ENCODE measurements at places on chromosomes 4 and X.

DNA sequence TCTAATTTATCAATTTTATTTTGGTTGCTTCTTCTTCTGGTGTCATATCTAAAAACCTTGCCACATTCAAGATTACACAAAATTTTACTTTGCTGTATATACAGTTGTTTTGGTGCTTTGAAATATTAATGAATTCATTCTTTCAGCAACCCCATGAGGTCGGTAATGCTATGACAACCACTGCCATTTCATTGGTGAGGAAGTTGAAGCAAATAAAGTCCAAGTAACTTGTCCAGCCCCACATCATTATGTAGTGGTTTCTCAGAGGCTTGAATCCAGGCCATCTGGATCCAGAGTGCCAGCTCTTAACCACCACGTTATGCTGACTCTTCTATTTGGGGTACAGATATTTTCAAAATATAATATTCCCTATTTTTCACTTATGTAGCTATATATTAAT, 42.2 kb downstream of the UGT2A3 start:
- DNase-seq: no peak

- no peak for DNase-seq
Measured at GRCh38 chr4:13171292-13172057, 312.7 kb downstream of the RAB28 start.

- no peak for DNase-seq
Measured at GRCh38 chr4:89618151-89618550, 218.8 kb downstream of the SNCA start.

- DNase-seq: no peak
Measured at GRCh38 chr4:94298725-94299252, 43.8 kb downstream of the HPGDS start.

- DNase-seq: no peak
Measured at GRCh38 chr4:186861317-186861716, 137.7 kb upstream of the FAT1 start.

DNA sequence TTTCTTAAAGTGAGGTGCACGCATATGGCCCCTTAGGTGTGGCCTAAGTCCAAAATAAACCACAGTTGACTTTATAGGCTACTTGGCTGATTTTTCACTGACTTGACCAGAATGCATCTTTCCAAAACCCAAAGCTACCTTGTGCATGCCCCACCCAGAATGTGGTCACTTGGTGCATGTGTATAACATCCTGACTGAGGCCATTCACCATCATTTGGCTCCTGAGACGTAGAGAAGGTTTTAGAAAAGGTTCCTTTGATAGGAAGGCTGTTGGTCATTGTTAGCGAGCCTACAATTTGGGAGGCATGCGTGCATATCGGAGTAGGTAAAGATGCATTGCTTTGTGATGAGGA, 84.6 kb downstream of the PLAC1 start:
- no peak for DNase-seq

- no peak for DNase-seq
Measured at GRCh38 chr4:115315182-115315581, 201.8 kb upstream of the NDST4 start.

DNA sequence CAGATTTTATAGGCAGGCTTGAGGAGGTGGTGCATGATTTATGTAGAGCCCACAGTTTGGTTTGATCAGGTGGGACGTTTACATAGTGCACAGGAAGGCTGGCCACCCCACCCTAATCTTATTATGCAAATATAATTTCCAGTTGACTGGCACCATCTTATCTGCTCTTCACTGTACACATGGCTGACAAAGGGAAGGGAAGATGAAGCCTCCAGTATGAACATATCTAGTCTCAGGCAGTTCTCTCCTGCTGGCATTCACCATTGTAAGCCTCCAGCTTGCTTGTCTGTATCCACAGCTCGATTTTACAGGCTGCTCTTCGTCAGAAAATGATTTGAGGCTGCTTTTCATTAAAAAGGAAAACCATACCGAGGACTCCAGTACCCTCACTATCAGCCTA, 278.3 kb downstream of the TECRL start:
- DNase-seq: no peak

GRCh38 chr4:145819101-145819852, 119.3 kb downstream of the ZNF827 start:
- no peak for DNase-seq

- DNase-seq: no peak
Measured at GRCh38 chrX:85906399-85906798, 141.0 kb downstream of the CHM start.

DNA sequence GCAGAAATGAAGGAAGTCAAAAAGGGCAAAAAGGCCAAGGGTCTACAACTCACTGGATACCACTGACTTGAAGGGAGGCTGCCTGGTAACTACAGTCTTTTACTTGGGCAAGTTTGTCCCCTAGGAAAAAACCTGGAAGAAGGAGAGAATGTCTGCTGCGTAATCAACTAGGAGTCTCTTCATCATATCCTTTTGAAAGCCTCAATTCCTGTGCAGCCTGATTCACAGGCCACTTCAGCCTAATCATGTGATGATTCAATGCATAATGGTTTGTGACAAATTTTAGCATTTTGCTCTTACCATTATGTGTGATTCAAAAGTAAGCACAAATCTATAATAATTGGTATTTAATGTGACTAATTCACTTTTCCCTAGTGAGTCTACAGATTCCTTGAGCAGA, 273.6 kb downstream of the FRMPD4 start:
- no peak for DNase-seq

DNA sequence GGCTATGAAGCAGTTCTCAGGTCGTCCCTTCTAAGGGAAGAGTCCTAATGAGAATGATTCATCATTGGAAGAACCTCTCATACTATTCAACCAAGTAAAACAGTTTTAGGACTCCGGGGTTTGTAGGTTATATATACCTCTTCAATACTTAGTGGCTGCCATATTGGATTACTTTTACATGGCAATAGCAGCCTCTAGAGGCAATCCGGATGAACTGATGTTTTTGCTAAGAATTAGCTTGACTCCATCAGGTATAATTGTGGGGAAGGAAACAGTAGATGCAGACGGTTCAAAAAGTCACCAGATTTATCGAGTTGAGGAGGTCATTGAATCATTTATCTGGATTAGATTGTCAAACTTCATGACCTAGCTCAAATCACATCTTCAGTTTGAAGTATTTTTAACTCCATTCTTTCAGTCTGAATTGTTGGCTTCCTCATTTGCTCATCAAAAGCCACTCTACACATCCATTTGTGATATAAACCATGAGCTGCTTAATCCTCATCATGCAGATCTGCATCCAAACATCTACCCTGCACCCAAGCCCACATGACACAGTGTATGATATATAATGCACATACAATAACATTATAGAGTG, 28.4 kb downstream of the GUCY1B1 start:
- DNase-seq: peak; percentile 32

- DNase-seq: no peak
Measured at GRCh38 chrX:85243155-85243554, 424 bp downstream of the SATL1 start.

DNA sequence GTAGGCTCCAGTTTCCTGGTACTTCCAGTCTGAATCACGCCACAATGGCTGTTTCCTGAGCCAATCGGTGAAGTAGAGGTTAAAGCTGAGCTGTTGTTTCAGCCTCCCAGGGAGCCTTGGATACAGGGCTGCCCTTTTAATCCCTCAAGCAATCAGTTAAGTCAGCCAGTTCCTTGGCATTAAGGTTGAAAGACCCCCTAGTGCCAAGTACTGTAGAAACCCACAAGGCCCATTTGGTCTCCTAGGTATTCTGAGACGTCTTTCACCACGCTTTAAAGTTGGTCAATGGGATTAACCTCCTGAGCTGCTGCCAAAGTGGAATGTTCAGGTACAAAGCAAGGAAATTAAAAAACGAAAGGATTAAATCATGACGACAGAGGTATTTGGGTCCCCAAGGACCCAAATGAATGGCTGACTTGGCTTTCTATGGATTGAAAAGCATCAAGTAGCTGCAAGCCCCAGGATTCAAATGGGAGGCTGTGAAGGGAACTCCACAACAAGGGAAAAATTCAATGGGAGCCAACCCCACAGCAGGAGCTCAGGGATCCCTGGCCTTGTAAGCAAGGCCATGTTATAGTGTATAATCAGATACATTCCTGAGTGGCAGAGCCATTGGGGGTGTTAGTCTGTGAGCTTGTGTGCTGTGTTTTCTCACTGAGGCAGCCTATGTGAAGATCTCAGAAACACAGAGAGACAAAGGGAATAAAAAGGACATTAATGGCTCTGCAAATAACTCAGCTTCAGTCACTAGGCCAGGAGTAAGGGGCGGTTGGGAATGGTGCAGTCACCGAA, 86.0 kb downstream of the ATG4A start:
- no peak for DNase-seq

GRCh38 chr4:186534056-186534455, 21.3 kb downstream of the MTNR1A start:
- no peak for DNase-seq

DNA sequence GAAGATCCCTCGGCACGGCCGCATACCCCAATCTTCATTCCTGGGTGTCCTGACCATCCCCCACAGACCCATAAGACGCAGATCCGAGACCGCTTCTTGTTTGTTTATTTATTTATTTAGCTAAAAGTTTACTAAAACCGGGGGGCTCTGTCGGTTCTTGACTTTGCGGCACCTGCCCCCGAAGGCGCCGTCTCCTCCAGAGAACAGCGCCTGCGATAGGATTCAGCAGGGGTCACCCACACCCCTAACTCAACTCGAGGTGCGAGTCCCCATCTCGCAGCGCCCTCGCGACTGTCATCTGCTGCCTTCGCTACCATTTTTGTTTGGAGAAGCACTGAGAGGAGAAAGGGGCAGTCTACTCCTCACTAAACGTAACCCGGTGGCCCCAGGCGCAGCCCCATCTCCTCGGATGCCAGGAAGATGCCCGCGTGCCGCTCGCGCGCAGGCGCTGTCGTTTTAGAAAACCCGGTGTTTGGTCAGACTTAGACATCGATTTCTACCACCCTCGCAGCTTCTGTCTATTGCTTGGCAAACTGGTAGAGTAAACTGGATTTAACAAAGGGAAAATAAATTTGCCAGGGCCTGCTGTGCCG, 18.9 kb upstream of the GPR101 start:
- no peak for DNase-seq

- DNase-seq: no peak
Measured at GRCh38 chr4:172489861-172490260, 676.7 kb downstream of the GALNTL6 start.

GRCh38 chr4:161573836-161574235, 590.0 kb downstream of the FSTL5 start:
- no peak for DNase-seq

- DNase-seq: no peak
Measured at GRCh38 chrX:1554469-1555210, 17.7 kb upstream of the P2RY8 start.

DNA sequence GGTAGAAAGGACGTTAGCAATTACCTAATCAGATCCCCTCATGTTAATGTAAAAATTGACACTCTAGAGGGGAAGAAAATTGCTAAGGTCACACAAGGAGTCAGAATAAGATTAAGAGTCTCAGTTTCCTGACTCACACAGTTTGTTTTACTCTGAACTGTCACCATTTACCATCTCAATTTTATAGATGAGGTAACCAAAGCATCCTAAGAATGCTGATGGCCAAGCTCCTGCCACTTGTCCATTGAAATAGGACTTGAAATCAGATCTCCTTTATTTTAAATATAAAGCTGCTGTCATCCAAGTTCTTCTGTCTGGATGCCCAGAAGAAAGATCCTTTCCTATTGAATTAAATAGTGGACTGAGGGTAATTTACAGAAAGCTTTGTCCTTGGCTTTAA, 114.8 kb upstream of the VAMP7 start:
- DNase-seq: no peak

DNA sequence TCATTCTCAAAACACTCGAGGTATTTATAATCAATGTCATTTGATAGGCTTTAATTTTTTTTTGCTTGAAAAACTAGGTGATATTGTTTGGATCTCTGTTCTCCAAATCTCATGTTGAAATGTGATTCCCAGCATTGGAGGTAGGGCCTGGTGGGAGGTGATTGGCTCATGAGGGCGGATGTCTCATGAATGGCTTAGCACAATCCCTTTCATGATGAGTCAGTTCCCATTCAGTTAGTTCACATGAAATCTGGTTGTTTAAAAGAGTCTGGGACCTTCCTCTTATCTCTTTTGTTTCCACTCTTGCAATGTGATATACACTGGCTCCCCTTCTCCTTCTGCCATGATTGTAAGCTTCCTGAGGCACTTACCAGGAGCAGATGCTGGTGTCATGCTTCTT, 638.7 kb downstream of the DMD start:
- no peak for DNase-seq

GRCh38 chr4:13527192-13527980, 16.9 kb downstream of the NKX3-2 start:
- DNase-seq: peak; percentile 47

DNA sequence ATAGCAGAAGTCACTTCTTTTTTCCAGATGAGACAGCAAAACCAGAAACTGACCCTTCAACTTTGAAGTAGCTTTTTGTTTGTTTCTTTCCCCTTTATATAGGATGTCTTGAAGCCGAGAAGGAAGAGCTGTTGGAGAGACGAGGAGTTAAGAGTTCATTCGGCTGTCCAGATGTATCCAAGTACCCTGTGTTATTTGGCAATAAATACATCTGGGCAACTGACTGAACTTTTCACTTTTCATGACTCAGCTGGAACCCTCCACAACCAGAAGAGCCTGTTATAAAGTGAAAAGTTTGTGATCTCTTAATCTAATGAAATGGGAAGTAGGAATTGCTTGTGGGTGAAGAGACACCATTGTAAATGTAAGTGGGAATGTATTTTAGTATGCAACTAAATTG, 131.2 kb downstream of the HTR2C start:
- no peak for DNase-seq

DNA sequence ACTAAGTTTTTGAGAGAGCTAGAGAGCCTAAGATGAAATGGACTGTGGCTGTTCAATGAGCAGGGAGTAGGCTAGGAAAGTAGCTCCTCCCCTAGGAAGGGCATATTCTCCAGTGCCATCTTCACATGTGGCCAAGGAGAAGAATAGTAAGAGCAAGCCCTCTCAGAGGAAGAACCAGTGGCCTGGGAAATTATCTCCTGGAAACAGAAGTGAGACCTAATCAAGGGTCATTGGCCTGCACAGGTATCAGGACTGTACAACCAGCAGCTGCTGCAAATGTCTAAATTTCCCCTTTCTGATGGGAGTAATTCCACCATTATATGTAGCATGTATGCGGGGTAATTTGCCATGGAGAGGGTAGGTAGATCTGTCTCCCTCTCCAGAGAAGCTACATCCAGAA, 334.8 kb upstream of the RASGEF1B start:
- DNase-seq: no peak

GRCh38 chr4:56410247-56411062, 23.2 kb upstream of the AASDH start:
- DNase-seq: peak; percentile 38

DNA sequence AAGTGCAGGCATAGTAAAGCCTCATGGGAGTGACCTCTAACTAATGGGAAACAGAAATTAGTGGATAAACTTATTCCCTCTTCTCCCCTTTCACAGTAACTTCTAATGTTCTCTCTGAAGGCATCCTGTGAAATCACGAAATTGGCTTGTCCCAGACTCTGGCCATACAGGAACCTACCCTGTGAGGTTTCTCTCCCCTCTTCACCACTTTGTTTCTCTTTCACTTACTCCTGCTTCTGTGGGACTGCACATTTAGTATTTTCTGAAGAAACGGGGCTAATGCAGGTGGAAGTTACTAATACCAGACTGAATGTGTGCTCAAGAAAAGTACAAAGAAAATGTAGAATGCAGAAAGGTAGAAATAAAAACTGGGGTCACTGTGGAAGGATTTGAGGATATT, 20.0 kb downstream of the ZNF330 start:
- no peak for DNase-seq

GRCh38 chr4:141376769-141377168, 156.1 kb downstream of the ZNF330 start:
- DNase-seq: no peak

- no peak for DNase-seq
Measured at GRCh38 chr4:123055943-123056342, 133.5 kb upstream of the NUDT6 start.

GRCh38 chr4:162015090-162015489, 148.7 kb downstream of the FSTL5 start:
- no peak for DNase-seq

Measured in right kidney (tissue), 9 donors.